Stimulated activated CD4-positive, alpha-beta T cell treated with anti-CD3 and anti-CD28 coated beads, Interleukin-4, amount 100 ng/mL, for 24 hours (primary cell): ENCODE measurements at places on chromosomes 12 and 14.

- DNase-seq: no peak
Observed at GRCh38 chr12:59372956-59373355, 222.9 kb upstream of the SLC16A7 start.

DNA sequence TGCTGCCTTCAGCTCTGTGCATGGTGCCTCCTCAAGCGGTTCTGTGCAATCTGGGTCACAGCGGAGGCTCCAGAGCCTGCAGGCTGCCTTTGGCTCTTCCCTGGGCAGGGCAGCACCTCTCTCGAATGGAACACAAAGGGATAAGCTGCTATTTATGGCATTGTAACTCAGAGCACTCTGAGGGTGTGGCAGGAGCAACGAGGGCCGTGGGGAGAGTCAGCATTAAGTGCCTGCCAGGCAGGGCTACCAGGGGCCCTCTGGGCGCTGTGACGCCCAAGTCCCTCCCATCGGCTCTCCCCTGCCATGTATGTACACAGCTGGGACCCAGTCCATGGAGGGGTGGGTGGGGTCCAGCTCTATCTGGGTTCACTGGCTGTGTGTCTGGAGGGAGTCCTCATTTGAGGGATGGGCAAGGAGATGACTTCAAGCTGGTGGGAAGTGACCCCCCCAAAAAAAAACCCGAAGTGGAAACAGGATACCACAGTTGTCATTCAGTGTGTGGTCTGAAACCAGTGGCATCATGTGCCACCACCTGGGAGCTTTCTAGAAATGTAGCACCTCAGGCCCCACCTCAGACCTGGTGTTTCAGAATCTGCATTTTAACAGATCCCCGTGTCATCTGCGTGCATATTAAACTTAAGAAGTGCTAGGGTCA, 44.0 kb upstream of the OAS1 start:
- no peak for DNase-seq

DNA sequence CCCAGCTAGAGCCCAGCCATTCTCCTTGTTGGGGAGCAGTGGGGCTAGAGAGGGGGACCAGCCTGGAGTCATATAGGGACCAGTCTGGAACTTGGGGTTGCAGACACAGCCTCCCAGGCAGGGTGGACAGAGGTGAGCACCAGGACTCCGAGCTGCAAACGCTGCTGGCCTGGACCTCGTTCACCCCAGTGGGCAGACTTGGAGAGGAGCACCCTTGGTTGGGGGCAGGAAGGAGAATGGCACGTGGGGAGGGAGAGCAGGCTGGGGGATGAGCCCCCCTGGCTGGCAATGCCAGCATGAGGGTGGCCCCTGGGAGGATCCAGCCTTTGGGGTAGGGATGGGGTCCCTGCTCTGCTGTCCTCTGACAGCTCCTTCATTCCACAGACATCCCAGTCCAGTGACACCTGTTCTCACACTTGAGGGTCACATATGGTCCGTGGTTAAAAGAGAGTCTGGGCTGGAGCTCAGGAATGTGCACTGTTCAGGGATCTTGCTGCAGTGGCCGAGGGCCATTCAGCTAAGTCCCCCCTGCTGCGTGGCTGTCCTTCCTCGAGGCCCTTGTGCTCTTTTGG, 2.8 kb downstream of the LBHD2 start:
- no peak for DNase-seq

GRCh38 chr14:23183479-23183878, at the start of gene SLC7A8:
SLC7A8 (minus strand) TSS chr14:23183660; CDS start chr14:23182914, 746 bp downstream.
- DNase-seq: peak; percentile 16

GRCh38 chr14:35305633-35306032, 13.5 kb downstream of the PSMA6 start:
- no peak for DNase-seq

DNA sequence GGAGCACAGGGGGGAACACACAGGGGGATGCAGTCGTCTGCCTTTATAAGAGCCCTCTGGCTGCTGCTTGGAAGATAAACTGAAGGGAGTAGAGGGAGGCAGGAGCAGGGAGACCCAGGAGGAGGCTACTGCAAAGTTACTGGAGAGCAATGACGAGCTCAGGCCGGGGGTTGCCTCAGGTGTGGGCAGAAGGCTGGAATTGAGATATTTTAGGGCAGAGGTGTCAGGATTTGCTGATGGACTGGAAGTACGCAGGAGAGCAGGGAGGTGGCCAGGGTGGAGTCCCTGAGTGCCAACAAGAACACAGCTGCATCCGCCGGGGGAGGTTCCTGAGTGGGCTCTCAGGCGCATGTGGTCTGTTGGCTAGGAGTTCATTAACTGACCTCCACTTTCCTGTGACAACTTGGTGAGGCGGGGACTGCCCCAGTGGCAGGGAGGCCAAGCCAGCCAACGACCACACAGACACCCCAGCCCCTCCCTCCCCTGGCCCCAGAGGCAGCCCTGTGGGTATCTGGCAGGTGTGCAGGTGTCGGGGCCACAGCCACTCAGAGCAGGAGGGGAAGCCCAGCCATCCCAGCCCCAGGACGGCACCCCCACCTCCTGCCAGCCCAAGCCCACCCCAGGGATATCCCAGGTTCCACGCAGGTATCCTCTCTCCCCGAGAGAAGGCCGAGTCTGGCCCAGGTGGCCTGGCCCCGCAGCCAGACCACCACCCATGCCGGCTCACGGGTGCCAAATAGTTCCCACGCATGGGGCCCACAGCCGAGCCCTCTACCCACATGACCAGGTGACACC, 85.4 kb downstream of the NCOR2 start:
- DNase-seq: no peak
